Fibroblast of skin of left quadriceps (primary cell): ENCODE measurements at places on chromosomes 1 and 21.
A peak's percentile ranks its signal among the peaks of the same experiment; 100 is the strongest.

GRCh38 chr1:82388679-82389078, 587.9 kb downstream of the ADGRL2 start:
- DNase-seq, result peak; percentile 40

GRCh38 chr1:7047866-7048265, 262.6 kb downstream of the CAMTA1 start:
- DNase-seq, result no peak

DNA sequence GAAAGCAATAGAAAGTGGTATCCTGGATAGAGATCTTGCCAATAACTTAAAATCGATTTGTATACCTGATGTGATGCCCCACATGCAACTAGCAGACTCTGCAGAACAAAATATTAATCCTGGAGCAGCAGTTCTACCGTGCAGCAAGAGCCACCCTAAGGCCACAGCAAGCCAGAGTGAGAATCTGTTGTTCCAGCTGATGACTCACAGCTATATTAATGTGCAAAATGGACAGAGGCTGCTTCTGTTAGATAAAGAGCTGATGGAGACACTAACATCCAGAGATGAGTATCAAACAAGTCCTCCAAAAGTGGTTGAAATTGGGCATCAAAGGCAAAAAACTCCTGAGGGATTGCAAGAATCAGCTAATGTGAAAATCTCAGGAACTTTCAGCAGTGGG, 127.8 kb downstream of the MACF1 start:
- DNase-seq, result no peak

- DNase-seq, result no peak
Measured at GRCh38 chr1:39508266-39508665, 16.8 kb downstream of the BMP8A start.

DNA sequence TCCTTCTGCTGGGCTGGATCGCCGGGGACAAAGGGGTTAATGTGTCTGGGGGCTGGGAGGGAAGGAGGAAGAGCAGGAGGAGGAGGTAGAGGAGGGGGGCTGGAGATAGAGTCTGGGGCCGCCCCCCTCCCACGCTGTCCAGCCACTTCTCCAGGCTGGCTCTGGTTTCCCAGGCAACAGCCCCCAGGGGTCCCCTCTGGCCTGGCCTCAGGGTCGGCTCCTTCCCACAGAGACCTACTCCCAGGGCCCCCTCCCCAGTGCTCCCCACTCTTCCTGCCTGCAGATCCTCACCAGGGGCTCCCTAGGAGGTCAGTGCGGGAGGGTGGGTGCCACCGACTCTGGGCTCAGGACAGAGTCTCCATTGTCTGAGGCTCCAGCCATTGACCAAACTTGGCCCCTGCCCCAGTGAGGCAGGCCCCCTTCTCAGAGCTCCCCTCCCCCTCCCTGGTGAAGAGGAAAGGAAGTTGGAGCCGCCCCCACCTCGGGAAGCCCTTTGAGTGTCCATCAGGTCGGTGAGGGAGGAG, 34.1 kb downstream of the ARHGEF10L start:
- no peak for DNase-seq

DNA sequence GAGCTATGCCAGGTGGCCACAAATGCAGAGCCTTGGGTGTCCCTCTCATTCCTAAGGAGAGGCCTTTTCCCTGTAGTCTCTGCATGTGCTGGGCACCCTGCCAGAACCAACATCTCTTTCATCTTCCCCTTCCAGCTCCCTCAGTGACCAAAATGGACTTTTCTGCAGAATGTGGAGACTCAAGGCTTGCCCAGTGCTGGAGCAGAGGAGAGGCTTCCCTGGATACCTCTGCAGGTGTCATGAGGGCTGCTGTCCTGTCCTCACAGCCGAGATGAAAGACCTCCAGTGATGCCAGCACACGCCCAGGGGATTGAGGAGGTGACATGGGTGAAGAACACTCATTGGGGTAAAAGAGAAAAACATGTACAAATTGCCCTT, 347.0 kb upstream of the AJAP1 start:
- DNase-seq, result no peak

- no peak for DNase-seq
Measured at GRCh38 chr1:154573168-154573510, 5.6 kb downstream of the CHRNB2 start.

- DNase-seq, result no peak
Measured at GRCh38 chr1:8395433-8395866, 77.5 kb downstream of the SLC45A1 start.

DNA sequence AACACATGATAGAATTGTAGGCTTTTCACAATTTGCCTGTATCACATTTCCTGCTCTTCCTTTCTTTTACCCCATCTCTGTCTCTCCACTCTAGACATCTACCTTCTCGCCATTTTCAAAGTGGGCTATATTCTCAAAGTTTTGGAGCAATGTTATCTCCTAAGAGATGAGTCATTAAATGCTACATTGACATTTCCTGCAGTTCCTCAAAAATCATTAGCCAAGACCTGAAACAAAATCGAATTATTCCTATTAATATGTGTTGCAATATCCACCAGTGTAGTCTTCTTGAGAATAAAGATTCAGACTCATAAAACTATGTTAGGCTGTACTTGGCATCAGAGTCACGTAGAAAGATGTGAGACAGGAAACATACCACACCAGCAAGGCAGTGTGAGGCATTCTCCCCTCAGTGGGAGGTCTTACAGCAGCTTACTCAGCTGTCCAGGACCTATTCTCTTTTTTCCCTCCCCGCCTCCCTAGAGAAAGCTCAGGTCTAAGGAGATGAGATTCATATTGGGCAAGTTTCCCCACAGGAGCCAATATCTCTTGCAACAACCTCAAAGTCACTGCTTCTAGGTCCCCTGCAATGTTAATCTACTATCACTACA, 38.8 kb downstream of the FRRS1 start:
- peak; percentile 68 for DNase-seq

DNA sequence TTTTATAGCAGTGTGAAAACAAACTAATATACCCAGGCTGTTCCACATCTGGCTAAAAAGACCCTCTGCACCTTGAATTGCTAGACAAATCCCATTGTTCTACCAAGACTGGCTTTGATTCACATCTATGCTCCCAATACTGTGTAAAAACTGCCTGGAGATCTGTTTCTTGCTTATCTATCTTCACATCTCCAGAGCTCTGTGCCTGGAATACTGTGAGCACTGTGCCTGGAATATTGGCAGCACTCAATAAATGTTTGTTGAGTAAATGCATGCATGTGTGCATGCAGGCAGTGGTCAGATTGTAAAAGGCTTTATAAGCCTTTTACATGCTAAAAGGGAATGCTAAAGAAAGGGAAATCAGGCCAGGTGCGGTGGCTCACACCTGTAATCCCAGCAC, 75.5 kb upstream of the APP start:
- DNase-seq, result no peak

- DNase-seq, result no peak
Measured at GRCh38 chr1:1355416-1355815, 2.9 kb downstream of the MXRA8 start.
